ENCODE measurements at places on chromosomes 5 and 9.

- no peak for DNase-seq
Observed at GRCh38 chr5:9428272-9428671, 117.6 kb downstream of the SEMA5A start.

DNA sequence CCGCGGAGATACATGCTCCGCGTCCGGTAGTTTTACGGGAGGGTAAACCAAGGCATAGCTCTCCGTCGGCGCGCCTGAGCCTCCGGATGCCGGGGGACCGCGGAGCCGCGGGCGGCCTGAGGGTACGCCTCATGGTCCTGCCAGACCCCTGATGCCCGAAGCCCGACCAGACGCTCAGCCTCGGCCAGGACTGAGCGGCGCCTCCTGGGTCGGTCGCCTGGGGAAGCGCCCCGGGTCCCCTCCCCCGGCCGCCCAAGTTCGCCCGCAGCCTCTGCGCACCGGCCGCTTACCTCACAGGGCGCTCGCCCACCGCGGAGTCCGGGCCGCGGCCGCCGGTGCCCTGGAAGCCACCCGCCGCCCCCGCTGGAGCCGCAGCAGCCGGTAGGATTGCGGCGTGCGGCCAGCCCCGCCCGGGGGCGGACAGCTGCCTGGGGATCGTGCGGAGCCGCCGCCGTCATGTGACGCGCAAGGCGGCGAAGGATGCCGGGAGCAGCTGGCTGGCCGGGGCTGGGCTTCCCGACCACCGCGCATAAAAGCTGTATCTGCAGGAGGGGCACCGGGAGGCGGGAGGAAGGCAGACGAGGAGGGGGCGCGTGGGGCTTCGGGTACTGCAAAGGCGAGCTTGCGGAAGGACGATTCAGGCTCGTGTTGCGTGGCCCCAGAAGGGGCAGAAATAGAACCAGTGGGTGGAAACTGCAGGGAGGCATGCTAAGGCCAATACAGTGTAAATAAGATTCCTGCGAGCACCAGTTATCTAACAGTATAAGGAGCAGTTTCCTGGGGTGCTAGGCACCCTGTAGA lies at the start of gene FBXO10:
Gene FBXO10 (minus strand): TSS at position 460 of the 801 bp plus-strand sequence. CDS start 34,612 bp downstream, outside the sequence.
- DNase-seq: peak; percentile 67

DNA sequence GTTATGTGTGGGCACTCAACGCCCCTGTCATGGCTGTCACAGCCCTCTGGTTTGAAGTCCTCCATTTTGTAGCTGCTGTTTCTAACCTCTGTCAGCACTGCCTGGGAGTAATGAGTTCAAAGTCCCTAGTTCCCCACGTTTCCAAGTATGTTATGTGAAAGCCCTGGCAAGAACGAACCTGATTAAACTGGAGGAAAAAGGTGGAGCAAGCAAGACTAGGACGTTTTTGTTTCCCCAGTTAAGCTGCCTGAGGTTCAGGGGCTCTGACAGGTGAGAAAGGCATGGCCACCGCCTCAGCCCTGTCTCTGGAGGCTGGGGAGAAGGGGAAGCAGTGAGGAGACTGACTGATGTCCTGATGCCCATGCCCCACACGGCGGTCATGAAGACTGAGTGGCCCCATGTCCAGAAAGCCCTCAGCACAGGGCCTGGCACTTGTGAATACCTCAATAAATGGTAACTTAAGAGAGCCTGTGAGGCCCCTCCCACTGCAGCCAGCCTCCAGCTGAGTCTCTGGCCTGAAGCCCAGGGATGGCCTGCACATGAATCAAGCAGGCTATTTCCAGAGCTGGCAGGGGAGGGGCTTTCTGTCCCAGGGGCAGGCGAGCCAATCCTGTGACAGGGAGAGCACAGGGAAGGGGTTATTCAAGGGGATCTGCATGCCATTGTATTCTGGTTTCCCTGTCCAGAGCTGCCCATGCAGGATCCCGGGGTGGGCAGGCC lies 61.8 kb downstream of the PFDN1 start:
- peak; percentile 90 for DNase-seq

DNA sequence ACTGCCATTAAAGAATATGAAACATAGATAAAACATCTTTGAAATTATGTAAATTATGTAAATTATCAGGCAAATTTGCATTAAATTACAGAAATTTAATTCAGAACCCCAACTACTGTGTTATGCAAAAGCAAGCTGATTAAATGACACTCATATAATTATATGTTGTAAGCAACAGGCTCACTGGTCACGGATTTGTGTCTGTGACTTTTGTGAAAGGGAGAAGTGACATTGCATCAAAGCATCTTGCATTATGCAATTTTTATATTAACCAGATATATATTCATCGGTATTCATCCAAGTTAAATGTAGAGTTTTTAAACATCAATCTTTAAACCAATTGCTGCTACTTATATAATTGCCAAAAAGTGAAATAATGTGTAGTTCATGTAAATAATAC lies 13.0 kb upstream of the GLIPR2 start:
- no peak for DNase-seq

- DNase-seq: no peak
Observed at GRCh38 chr5:115179030-115179393, 9.3 kb upstream of the TRIM36 start.

DNA sequence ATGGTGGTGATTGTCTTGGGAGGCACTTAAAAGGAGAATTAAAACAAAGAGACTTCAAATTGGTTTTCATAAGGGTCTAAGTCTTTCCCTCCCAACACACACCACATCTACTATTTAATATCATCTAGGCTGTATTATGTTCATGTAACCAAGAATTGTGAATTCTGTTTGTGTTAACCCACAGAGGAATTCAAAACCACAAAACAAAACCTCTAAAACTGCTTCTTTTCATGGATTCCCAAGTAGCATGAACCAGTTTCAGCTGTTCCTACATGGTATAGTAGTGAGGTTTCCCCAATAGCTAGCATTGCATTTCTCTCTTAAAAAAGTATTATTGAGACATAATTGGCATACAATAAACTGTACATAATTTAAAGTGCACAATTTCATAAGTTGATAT lies 283.8 kb downstream of the CD180 start:
- DNase-seq: no peak

DNA sequence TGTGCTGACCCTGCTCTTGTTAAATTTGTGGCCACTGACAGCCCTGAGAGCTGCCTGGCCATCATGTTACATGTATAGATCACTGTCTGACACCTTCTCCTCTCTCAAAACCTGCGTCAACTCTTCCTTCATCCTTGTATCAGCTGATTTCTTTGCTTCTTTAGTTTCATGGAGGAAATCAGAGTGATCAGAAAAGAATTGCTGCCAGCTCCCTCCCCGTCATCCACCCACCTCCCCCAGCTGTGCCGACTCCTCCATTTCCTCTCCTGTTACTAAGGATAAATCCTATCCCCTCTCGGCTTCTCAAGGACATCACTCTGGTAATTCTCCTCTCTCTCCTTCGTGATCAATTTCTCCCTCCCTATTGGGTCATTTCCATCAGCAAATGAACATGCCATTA lies 108.9 kb downstream of the ICE1 start:
- DNase-seq: no peak

- DNase-seq: no peak
Observed at GRCh38 chr9:129109537-129109903, 1.1 kb downstream of the CRAT start.

GRCh38 chr9:137198051-137198901 lies 2.3 kb downstream of the TPRN start:
- DNase-seq: no peak

DNA sequence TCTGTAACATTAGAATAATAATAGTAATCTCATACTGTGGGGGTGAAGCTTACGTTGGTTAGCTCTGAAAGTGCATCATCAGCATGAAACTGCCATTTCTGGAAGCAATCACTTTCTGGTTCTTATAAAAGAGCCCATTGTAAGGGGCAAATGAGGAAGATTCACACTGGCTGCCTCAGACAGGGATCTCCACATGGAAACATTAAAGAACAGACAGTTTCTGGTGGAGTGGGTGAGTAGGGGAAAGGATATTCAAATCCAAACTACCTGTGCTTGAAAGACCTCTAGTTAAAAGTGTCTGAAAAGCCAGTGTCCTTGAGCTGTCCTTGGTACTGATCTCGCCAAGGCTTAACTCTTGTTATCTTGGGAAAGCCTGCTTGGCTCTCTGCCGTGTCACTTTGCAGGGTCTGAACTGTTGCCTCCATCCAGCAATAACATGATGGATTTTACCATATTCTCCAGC lies 19.1 kb upstream of the SLC31A2 start:
- DNase-seq: peak; percentile 40

DNA sequence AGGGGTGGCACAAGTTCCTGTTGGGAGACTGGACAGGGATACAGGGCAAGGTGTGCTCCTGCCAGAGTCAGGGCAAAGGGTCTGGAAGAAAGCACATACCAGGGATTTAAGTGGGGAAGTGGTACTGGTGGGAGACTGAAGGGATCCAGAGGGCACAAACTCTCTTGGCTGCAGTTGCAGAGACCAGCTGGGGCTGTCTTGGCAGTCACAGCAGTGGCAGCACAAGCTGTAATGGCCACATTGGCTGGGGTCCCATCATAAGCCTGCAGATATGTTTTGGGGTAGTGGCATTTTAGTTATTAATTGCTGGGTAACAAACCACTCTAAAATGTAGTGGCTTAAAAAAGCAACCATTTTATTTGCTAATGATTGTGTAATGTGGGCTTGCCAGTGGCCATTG lies 492.2 kb downstream of the ENC1 start:
- DNase-seq: no peak

DNA sequence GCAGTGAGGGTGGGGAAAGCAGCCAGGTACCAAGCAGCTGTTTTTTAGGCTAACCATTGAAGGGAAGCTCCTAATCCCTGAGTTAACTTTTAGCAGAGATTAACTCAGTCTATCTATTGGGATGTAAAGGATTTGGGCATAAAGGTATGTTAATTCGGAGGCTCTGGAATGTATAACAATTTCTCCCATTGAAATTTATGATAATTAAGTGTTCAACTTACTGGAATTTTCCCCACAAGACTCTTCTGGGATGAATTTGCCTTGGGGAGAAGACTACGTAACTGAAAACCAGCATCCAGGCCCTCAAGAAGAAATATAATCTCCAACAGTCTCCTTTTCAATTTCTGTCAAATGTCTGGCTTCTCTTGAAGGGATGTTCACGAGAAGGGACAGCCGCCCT lies 23.6 kb downstream of the ZFP62 start:
- DNase-seq: no peak

DNA sequence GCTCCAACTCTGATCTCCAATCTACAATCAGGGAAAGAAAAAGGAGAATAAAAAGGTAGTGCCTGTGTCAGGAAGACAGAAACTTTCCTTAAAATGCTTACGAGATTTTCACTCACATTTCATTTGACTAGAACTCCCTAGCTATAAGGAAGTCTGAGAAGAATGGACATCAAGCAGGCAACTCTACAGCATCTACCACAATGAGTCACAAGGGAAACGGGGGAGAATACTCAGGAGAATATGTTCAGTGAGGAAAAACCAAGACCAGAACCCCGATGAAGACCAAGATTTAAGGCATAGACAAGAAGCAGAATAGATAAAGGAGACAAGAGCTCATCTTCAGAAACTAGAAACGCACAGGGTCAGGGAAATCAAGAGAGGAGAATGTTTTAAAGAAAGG lies 9.0 kb upstream of the SETD9 start:
- no peak for DNase-seq

DNA sequence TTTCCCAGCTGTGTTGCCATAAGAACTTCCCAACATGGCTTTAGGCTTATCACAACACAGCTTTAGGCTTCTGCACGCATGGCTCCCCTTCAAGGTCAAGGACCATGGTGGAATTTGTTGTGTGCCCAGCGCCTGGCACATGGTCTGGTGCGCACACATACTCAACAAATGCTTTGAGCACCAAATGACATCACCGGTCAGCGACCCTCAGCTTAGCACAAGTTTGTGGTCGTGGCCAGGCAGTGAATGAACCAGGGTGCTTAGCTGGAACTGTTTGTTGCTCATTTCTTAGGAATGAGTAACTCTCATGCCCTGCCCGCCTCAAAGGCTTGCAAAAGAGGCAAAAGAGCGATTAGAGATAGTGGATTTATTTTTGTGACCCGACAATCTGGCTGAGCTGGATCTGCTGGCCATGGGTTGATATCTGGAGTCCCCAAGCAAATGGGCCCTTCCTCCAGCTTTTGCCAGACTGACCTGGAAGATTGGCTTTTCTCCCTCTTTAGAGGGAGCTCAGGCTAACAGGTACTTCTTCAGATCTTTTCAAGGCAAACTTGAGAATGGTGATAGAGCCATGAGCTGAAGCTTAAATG lies 58.9 kb downstream of the DAP start:
- DNase-seq: no peak

- no peak for DNase-seq
Observed at GRCh38 chr5:86152988-86153560, 464.7 kb upstream of the COX7C start.

- no peak for DNase-seq
Observed at GRCh38 chr9:131927091-131927490, 152.6 kb downstream of the MED27 start.

GRCh38 chr5:53053364-53053763 lies 56.2 kb downstream of the MOCS2 start:
- no peak for DNase-seq

GRCh38 chr5:76500633-76501393 lies 97.7 kb downstream of the IQGAP2 start:
- DNase-seq: no peak

DNA sequence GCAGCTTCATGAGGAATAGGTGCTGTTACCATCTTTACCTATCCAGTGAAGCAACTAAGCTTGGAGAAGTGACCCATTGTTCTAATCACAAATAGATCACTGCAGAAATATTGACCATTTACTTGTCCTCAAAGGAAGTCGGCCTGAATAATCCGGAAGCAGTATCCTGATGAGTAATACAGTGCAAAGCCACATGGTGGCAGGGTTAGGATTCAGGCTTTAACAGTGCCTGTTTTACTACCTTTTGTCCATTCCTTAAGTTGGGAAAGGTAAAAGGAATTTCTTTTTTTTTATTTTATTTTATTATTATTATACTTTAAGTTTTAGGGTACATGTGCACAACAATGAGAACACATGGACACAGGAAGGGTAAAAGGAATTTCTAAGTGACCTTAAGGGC lies 336.3 kb downstream of the KDM4C start:
- no peak for DNase-seq

GRCh38 chr9:129761293-129761900 lies 8.6 kb upstream of the PTGES start:
- no peak for DNase-seq

GRCh38 chr9:109408759-109409462 lies 88.1 kb upstream of the EPB41L4B start:
- no peak for DNase-seq

DNA sequence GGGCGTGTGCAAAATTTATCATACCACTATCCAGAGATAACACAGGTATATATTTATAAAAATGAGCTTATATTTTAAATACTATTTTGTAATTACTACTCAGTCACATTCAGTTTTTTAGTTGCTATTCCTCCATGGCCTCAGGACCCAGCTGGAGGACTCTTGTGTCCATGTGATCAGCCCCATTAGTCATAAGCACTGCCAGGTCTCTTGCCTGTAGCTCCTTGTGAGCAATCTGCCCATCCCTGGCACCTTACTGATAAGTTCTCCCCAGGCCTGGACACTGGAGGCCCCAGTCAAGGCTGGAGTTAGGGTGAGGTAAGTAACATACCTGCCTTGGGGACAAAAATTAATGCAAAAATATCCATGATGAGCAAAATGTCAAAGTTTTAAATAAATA lies 29.5 kb upstream of the ADRB2 start:
- DNase-seq: no peak

All from hippocampal formation (tissue), 2 donors.